Activated T-cell treated with anti-CD3 and anti-CD28 coated beads for 1 hour (primary cell): ENCODE measurements at places on chromosomes 4 and X.

DNA sequence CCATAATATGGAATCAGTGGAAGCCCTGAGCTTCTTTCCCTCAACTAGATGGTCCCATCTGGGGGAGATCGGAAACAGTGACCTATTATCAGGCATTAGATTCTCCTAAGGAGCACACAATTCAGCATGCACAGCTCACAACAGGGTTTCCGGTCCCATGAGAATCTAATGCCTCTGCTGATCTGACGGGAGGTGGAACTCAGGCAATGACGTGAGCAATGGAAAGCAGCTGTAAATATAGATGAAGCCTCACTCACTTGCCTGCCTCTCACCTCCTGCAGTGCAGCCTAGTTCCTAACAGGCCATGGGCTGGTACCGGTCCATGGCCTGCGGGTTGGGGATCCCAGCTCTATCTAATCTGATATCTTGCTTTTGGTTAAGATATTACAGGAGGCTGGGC, 88.9 kb downstream of the COX7B2 start:
- no peak for DNase-seq

DNA sequence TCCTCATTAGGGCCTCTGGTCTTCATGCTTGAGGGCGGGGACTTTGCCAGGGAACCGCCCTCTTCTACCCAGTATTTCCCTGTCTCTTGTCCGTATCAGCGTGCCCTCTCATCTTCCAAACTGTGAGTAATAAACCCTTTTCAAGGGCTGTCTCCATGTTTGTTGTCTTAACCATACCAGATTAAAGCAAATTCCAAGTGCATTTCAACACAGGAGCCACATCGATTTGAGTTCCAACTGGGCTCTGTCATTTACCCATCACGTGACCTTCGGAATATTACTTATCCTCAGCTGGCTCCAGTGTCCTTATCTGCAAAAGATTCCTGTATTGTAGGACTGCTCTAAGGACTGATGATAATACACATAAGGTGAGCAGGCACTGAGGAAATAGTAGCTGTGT, 6.4 kb upstream of the PHEX start:
- DNase-seq, result no peak

GRCh38 chr4:38696697-38697096, 32.7 kb downstream of the KLF3 start:
- no peak for DNase-seq

DNA sequence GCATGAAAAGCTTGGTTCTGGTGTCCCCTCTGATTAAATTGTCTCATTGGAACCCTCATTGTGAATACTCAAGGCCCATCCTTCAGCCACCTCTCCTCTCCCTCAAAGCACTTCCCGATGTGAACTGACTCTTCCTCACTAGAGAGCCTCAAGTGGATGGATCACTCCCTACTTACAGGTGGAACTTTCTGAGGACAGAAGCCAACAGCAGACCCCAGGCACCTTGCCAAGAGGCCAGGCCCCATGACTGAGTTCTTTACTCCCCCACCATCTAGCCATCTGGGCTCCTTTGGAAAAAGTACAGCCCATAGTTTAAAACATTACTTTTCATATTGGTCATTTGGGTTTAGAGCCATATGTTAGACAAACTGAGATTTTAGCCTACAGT, 224.1 kb downstream of the SHROOM3 start:
- no peak for DNase-seq

- DNase-seq, result no peak
Observed at GRCh38 chrX:21354725-21355124, 19.5 kb upstream of the CNKSR2 start.

DNA sequence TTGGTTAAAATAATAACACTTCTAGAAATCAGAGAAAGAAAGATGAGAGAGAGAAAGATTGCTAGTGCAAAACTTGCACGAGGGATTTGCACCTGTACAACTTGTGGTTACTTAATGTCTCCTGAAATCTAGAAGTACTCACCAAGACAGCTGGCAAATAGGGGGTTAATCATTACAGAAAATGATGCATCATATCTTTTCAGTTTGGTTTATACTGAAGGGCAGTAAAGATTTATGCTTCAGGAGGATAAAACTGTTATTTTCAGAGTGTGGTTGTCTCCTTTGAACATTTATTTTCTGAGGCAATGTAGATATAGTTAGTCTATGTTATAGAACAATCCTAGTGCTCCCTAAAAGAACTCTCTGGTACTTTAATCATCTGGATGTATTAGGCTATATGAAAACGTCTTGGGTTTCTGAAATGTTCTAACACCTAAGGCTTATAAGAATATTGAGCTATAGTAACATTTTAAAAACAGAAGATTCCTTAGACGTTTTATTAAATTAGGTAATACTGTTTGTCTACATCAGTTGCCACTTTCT, 13.3 kb downstream of the ATOH1 start:
- DNase-seq, result no peak

GRCh38 chrX:81336455-81337152, 134.7 kb downstream of the SH3BGRL start:
- no peak for DNase-seq

DNA sequence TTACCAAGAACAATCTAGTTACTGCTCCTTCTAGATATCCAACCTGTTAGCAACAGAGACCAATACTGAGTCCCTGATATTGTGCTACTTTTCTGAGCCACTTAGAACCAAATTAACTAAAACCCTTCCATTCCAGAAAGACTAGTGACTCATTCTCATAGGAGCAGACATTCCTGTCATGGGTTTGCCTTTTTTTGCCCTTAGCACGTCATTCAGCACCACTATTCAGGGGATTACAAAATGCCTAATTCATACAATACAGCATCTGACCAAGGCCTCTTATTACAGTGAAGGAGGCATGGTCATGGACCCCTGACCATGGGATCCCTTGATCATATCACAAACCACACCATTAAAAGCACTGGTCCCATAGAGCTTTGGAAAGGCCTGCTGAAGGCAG, 123.8 kb upstream of the CXCL13 start:
- no peak for DNase-seq

DNA sequence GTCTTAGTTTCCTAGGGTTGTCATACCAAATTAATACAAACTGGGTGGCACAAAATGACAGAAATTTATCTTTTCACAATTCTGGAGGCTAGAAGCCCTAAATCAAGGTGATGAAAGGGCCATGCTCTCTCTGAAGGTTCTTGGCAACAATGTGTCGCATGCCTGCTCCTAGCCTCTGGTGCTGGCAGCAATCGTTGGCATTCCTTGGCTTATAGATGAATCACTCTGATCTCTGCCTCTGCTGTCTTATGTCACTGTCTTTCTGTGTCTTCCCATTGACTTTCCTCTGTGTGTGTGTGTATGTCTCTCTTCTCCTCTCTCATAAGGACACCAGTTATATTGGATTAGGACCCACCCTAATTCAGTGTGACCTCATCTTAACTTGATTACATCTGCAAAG, 15.9 kb upstream of the INTU start:
- DNase-seq, result no peak

DNA sequence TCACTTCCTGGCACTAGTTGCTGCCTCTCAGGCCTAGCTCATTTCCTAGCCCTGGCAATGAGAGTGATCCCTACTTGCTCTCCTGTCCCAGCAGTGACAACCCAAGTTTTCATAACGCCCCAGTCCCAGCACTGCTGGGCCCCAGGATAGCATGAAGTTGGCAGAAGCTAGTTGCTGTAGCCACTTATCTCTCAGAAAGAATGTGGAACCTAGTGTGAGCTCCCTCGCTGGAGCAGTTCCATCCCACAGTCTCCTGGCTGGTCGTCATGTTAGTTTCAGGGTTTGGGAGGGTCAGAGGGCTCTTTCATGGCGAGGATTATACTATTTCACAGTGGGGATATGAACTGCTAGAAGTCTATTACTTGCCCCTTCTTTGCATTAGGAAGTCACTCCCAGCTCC, 5.1 kb downstream of the PF4 start:
- DNase-seq, result no peak

DNA sequence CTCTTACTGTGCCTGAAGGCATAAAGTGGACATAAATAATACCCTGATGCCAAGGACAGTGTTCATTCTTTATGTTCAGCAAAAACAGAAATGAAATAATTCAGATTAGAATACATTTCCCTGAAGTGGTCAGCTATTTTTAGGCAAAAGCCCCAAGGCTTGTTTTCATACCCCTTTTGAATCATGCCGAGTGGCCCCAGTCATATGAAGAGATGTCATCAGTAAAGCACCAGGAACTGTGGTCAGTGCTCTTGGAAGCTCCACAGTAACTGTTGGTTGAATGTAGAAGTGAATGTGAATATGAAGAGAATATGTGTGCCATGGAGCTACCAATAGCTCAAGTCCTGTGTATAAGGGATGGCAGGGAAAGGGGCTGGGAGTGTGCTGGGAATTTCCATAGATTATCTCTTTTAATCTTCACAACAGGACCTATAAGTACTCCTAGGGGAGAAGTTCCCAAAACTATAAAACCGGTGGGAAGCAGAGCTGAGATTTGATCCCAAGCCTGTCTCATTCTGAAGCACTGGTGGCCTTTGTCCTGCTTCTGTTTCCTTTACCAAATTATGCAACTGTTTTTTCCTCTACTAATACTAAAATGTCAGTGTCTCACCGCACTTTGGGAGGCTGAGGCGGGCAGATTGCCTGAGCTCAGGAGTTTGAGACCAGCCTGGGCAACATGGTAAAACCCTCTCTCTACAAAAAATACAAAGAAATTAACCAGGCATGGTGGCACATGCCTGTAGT, 52.6 kb downstream of the FNIP2 start:
- DNase-seq, result no peak

GRCh38 chr4:101295691-101296090, 51.6 kb downstream of the PPP3CA start:
- DNase-seq, result no peak

DNA sequence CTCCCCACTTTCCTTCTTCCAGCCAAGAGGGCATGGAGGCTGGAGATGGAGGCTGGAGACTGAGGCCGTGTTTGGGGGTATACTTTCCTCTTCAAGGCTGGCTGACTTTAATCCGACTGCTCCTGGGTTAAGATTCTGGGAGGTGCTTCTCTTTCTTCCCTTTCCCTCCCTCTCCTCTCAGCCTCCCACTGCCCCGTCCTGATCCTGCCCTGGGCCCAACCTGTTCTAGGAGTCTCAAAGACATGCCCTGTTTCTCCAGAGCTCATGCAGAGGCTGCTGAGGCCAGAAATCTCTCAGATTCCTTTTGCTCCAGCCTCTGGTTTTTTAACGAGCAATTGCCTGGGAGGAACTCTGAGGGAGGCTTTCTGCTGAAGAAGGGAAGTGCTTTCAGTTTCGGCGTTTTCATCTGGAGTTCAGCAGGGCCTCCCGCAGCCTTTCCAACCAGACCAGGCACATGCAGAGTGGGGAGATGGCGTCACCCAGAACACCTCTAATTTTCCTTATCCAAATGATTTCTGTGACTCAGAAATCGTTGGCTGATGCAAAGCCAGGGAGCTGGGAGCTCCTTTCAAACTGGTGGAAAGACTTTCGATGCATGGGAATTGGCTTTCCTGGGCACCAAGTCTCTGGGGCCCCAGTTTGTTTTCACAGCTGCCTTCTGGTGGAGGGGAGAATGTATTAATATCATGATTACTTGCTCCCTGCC, 34.5 kb upstream of the FAM9C start:
- DNase-seq, result no peak

DNA sequence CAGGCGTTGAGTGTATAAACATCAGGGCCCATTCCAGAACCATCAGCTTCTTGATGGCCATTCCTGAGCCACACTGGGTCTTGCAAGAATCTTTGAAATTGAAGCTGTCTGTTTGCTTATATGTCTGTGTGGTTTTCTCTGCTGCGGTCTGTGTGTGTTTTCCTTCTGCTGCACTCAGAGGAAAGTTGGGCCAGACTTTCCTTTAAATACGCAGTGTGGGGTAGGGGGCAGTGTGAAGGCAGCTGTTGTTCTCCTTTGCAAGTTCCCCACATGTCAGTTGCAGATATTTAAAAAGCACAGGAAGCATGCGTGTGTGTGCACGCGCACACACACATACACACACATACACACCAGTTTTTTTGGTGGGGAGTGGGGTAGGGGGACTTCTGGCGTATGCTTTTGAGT, 32.1 kb downstream of the CCKAR start:
- DNase-seq, result no peak

DNA sequence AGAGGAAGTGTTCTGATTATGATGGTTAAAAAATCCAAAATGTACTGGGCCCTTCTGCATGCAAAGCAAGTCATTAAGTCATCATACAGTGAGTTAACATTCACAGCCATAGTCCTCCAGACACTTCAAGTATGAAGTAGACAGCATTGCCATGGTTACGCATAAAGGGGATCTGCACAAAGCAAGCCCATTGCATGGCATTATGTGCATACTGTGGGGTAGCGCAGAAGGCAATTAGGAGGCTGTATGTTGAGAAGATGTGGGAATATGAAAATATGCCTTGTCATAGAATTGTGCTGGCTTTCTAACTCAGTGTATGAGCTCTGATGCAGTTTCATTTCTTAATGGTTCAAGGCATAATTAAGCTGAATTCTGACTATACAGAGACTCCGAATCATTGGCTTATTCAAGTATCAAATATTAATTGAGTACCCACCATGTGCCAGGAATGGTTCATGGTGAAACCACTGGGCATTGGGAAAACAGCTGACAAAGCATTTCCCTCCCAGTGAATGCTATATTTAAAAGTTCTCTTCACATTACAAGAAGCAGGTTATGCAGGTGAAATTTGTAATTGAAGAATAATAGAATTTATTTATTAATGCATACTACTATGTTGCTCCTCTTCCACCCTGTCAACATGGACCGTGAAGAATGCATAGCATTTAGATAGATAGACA, 588.9 kb downstream of the ZNF674 start:
- DNase-seq, result no peak

DNA sequence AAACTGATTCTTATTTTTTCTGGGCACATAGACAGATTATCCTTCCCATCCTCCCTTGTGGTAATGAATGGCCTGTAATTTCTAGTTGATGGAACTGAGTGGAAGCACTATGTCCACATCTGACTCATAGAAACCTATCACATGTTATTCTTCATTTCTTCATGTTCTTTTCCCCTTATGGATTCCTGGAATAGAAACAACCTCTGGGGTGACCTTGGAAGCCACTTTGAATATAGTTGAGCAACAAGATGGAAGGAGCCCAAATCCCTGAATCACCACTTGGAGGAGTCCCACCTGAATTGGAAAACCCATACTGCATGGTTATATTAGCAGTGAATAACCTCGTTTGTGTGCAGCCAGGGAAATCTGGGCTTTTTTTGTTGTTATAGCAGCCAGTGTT, 137.8 kb downstream of the MID1IP1 start:
- no peak for DNase-seq

DNA sequence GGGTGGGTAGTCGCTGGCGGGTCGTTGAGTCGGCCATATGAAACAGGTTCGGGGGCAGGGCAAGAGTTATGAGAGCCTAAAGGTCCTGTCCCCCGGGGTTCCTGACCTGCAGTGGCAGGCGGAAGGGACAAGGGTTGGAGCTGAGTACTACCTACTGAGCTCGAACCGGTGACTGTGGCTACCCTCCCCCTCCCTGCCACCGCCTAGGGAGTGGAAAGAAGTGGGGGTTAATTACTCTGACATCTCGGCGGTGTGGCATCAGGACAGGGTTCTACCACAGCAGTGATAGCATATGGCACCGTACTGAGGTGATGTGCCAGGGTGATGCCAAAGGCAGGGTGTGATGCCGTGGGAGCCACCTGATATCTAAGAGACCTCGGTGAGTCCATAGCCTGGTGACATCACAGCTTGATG, 307 bp downstream of the ATG4A start:
- no peak for DNase-seq
